GM19239 (cell line): ENCODE measurements at places on chromosomes 2 and 18.

DNA sequence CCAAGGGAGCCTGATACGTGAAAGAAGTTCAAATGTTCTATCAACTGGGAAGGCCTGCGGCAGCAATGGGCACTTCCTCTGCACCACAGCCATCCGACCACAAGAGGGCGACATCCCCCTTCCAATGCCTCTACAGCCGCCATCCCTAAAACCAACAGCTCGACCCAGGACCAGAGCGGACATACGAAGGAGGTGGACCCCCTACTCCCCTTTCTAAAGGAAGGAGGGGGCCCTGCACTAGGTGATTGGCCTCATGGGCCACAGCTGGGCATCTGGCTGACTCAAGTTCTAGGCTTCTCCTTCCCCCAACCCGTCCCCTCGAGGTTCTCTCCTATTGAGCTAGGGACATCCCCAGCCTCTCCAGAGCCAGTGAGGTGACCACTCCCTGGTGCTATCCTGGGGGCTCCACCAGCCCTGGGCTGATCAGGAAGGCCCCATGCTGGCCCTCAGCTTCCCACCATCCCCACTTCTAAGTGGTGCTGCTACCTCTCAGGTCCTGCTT, 217.2 kb downstream of the TNS1 start:
- peak; percentile 67 for DNase-seq

DNA sequence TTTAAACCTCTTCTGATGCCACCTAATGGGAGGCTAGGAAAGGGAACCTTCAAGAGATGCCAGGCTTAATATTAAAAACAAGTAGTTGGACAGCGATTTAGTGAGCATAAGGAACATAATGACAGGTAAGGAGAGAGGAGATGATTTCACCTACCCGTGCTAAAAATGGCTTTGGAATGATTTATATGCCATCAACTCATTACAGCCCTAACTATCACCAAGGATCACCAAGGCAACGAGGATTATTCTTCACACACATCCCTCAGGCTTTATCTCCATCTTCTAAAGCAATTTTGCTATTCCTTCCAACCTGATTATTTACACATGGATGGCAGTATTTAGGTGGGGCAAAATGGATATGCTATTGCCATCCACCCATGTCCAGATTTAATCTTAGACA, 237.8 kb downstream of the DCC start:
- no peak for DNase-seq

GRCh38 chr18:46334868-46335281, 230.7 kb downstream of the HAUS1 start:
- no peak for DNase-seq

DNA sequence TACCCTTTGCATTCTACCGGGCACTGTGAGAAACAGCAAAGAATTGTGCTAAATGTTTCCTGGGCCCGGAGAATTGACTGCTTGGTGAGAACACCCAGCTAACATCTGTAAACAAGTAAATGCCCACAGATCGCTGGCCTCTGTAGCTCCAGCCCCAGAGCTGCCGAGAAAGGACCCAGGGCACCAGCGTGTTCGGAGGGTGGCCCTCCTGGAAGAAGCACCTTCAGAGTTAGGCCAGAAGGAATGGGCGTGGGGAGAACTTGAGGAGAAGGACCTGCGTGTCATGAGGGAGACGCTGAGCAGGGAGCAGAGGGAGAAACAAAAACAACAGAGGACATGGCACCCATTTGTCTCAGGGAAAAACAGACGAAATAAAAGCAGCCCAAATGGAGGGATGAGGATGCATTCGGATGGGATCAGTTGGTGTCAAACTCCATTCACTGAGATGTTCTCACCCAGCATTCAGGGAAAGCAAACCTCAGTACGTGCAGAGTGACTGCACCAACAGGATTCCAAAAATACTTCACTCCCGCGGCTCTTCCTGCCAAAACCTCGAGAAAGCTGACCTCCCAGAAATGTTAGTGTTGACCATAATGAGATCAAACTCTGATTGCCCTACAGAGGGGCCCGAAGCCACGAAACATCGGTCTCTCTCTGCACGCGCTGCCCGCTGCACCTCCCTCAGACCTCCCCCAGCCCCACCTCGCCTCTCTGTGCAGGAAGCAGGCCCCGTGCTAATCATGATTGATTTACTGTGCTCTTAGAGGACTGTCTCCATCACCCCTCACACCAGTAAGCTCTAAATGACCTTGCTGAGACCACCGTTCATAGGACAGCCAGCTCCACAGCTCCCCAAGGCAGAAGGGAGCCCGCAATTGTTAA, 376.3 kb upstream of the SALL3 start:
- no peak for DNase-seq

GRCh38 chr2:2409481-2409880, 78.4 kb upstream of the MYT1L start:
- DNase-seq = no peak

DNA sequence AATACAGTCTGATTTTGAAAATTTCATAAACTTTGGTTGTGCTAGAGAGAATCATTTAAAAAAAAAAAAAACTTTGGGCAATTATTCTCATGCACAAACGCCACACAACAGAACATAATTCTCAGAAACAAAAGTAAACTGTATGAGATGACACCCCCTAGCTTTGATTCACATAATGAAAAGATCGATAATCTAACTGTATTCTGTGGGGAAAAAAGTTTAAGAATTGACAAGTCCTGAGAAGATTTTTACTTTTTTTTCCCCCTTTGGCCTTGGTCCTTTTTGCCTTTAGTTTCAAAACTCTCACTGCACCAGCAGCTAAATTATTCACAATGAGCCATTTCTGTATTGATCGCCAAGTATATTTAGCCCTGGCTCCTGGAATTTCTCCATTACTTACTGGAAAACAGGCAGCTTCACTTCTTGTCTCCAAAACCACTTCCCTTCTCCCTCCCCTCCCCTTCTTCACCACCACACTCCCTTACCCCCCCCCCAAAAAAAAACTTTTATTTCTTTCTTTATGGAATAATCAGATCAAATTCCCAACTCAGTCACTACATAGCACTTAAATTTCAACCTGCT, 2.0 kb downstream of the IKZF2 start:
- no peak for DNase-seq

GRCh38 chr2:241558532-241559322, at the start of gene BOK:
Gene BOK (plus strand): TSS chr2:241558745. CDS start chr2:241559484, 739 bp downstream.
- DNase-seq = no peak

DNA sequence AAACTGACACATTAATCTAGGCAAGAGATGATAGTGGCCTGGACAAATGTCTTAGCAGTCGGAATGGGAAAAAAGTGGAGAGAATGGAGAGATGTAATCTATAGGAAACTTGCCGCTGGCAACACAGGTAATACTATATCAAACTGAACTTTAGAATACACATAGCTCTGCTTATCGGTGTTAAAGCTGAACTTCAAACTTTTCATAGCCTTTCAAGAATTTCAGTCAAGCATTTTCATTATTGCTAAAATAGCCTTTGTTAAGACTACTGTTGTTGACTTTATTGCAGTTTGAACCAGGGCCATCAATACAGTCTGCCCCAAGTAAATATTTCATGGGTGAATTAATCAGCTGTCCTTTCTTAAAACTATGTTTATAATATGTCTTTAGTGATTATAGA, 12.9 kb upstream of the CHST9 start:
- DNase-seq = no peak

DNA sequence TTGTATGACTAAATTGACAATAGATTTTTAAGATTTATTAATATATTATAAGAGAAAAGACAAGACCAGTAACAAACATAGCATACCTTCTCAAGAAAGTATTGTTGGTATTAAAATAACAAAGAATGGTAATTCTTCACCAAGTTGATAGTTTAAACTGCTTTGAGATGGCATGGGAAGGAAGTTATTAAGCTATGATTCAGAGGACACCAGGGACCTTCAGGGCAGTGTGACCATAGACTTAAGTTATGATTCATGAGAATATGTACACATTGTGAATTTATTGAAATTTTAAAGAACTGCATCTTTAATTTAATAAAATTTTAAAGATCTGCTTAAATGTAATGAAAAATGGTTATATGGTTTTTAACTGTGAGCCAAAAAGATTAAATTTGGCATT, 205.7 kb downstream of the DSEL start:
- DNase-seq = no peak

- DNase-seq = no peak
Measured at GRCh38 chr2:208297961-208298360, 31.9 kb downstream of the PIKFYVE start.

DNA sequence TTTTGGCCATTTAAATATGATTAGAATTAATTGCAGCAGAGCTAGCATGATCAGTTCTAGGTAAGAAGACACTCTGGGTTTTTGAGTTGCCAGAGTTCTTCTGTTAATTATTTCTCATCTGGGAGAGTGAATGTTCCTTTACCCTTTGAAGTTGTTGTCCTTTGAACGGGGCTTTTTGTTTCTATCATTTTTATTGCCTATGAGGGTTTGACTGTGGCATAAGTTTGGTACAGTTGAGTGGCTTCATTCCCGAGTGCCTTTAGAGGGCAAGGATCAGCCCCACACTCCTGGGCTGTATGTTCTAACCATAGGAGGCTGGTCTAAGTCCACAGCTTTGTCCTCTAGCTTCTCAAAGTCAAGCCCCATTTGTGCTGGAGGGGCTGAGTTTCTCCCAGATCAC, 804.3 kb downstream of the KCNJ3 start:
- no peak for DNase-seq

GRCh38 chr2:143607231-143608062, 478.2 kb downstream of the ARHGAP15 start:
- no peak for DNase-seq

DNA sequence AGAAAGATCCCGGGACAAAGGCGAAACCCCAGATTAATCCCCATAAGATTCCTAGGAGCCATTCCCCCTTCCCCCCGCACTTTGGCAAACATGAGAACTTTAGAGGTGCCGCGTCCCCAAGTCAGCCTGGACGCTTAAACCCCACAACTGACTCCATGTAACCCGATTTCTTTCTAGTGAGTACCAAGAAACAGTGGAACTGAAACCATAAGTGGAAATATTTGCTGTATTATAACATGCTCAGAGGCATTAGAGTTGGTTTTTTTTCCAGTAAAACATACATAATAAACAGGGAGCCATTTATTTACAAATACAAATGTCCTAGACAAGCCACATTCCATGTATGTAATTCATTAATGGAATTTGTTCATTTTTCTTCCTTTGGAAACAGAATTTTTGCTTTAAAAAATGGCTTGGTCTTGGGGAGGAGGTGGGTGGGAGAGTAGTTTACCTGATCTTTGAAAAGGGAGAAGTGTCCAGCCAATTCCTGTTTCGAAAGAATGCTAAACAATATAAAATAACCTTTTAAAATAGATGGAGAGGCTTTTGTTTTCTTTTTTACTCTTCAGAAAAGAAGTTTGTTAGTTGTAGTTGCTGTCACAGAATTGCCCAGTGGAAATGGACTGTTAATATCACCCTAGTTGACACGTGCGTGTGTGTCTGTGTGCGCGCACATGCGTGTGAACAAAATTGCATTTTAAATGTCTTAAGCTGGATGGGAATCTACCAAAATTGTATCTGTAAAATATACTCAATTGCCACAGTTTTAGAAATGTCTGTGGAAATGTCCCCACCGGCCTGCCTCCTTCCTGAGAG, 10.6 kb downstream of the POU3F3 start:
- no peak for DNase-seq
